CD4-positive, alpha-beta memory T cell (primary cell): ENCODE measurements at places on chromosomes 6 and 20. TPM values are rescaled to one million over a fixed set of nuclear protein-coding genes. Genes with fewer than 3 reads are reported as not detected.

DNA sequence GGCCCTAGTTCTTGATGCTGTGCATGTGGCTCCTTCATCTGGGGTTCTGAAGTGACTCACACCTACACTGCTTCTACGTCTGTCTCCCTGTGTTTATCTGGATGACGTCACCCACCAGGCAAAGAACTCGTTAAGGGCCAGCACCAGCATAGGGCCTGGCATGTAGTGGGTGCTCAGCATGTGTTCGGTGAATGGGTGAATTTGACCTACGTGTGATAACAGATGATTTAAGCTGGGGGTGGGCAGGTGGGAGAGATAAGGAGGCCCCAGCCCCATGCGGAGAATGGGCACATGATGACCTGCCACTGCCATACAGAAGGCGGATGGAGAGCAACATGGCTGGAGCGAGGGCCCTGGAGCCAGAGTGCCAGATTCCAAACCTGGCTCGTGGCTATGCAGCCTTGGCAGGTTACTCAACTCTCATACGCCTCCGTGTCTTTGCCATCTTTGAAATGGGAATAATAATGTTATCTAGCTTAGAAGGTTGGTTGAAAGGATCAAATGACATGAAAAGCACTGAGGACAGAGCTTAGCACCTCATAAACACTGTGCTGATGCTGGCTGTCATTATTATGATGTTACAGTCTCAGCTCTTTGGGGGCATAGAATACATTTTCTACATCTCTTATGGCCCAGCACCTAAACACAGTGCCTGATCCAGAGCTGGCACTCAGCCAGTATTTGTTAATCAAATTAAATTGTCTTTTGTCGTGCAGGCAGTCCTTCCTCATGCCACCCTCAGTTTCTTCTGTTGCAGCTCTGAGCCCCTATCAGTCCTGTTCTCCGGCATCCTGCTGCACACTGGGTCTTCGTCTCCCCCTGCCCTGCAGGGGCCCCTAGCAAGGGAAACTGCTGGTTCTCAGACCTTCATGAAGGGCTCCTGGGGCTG is 39.6 kb downstream of the VEGFA start:
- no peaks in the 10 kb centered on the region for H3K27me3 ChIP-seq
- H3K27ac ChIP-seq: no peak overlapping the region
- peaks cover 5% of the 10 kb centered on the region for H3K4me1 ChIP-seq
- H3K36me3 ChIP-seq: no peaks in the 10 kb centered on the region

GRCh38 chr6:66264376-66264775 is 557.4 kb upstream of the EYS start:
- no peak overlapping the region for H3K4me3 ChIP-seq
- H3K36me3 ChIP-seq: no peaks in the 10 kb centered on the region
- no peak overlapping the region for H3K27ac ChIP-seq
- H3K27me3 ChIP-seq: no peaks in the 10 kb centered on the region
- no peaks in the 10 kb centered on the region for H3K4me1 ChIP-seq

GRCh38 chr6:33312361-33313104 is 1.3 kb downstream of the TAPBP start:
- peaks cover 7% of the 10 kb centered on the region for H3K36me3 ChIP-seq
- peaks cover 71% of the 10 kb centered on the region for H3K4me1 ChIP-seq
- peak; percentile 83 for DNase-seq
- peak overlapping the region; percentile 83 for H3K4me3 ChIP-seq

- H3K27me3 ChIP-seq: no peaks in the 10 kb centered on the region
- no peak overlapping the region for H3K27ac ChIP-seq
- no peaks in the 10 kb centered on the region for H3K36me3 ChIP-seq
- no peak overlapping the region for H3K4me3 ChIP-seq
- DNase-seq: no peak
- H3K4me1 ChIP-seq: no peaks in the 10 kb centered on the region
Measured at GRCh38 chr20:60365882-60366281, 407.7 kb downstream of the CDH26 start.

GRCh38 chr6:26158581-26159356 is 71.5 kb downstream of the HFE start:
- no peaks in the 10 kb centered on the region for H3K36me3 ChIP-seq
- H3K27me3 ChIP-seq: no peaks in the 10 kb centered on the region
- H3K27ac ChIP-seq: peak overlapping the region; percentile 79
- peak overlapping the region; percentile 95 for H3K4me3 ChIP-seq

GRCh38 chr6:148249679-148250375 is 92.8 kb upstream of the SASH1 start:
- H3K27ac ChIP-seq: no peak overlapping the region
- H3K36me3 ChIP-seq: no peaks in the 10 kb centered on the region
- no peak for DNase-seq
- H3K4me1 ChIP-seq: no peaks in the 10 kb centered on the region

- H3K36me3 ChIP-seq: peaks cover 83% of the 10 kb centered on the region
- H3K27me3 ChIP-seq: no peaks in the 10 kb centered on the region
- DNase-seq: no peak
- H3K4me1 ChIP-seq: peaks cover 18% of the 10 kb centered on the region
- no peak overlapping the region for H3K27ac ChIP-seq
Measured at GRCh38 chr6:158780988-158781691, 38.0 kb downstream of the EZR start.

The MYL9 gene
- total RNA-seq: not detected

The SIRT5 gene
- total RNA-seq: 18.9 TPM
